ENCODE measurements at places on chromosomes 13 and 19. TPM values are rescaled to one million over a fixed set of nuclear protein-coding genes. Genes with fewer than 3 reads are reported as not detected.

DNA sequence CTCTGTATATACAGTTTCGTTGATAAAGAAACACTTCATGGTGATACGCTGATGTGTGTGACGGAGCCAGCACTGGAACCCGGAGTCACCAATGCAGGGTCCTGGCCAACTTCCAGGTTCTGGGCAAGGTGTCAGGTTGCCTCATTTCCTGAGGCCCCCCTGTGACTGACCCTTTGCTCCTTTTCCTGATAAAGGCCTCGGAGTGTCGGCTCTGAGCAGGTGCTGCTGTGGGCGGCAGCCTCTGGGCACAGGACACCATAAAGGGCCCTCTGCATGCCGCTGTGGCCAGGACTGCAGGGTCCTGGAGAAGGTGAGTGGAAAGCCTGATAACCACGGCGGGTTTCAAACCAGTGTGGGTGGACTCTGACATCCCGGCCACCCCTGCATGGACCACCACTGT is 17.3 kb upstream of the MYDGF start:
- peak; percentile 52 for DNase-seq

DNA sequence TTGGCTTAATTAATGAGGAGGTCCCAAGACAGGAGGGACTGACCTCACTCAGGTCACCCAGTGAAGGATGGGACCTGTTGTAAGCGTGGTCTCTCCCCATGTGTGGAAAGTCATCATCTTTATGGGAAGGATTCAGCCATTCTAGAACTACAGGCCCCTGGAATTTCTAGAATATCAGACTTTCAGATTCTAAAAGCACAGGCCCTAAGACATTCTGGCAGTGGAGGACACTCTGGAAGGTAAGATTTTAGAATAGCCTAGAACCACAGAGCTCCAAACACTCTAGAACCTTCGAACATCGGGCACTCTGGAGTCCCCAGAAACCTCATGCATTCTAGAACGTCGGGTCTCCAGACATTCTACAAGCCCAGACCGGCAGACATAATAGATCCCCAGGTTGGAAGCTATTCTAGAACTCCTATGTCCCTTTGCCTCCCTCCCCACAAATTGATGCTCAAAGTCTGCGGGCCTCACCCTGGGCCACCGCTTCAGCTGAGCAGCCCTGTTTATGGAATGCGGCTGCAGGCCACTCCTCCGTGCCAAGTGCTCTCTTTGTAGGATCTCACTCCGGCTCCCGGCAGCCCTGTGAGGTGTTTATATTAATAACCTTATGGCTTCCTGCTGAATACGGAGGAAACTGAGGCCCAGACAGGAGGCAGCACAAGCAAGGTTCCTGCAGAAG is 1.9 kb upstream of the KLK15 start:
- DNase-seq, result no peak

DNA sequence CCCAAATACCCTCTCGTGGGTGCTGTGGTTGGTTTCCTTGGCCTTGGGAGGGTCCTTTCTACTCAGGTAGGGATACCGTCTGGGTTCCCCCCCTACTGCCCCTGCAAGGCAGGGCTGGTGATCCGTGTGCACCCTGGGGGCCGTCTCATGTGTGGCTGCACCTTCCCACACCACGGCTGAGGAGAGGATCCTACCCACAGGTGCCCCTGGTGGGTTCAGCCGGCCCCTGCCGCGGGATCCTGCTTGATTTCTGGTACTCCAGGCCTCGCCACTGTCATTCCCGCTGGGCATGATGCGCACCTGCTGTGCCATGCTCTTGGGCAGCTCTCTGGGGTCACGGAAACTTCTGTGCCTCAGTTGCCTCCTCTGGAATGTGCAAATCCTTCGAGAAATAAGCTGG is 30.8 kb downstream of the EFNA2 start:
- DNase-seq, result no peak

Gene ZNF8
- total RNA-seq, result 4.8 TPM

Gene C13orf42
- not detected for total RNA-seq
